ENCODE measurements at places on chromosomes 3 and 15.

- DNase-seq, result no peak
These were observed 57.2 kb upstream of the TOPAZ1 start for GRCh38 chr3:44184319-44184953.

DNA sequence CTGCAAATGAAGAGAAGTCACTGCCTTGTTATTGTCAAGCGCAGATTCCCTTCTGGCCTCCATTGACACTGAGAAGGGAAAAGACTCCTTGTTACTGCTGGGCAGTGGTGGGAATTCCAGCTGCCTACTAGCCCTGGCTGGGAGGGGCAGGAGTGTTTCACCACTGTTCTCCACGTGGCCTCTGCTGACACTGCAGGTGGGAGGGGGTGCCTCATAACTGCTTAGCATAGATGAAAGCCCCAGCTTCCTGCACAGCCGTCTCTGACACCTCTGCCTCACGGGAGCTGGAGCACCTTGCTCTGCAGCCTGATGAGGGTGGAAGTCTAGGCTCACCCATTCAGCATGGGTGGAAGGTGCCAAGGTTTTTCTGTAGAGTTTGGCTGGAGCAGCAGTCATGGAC is 52.1 kb downstream of the TM2D3 start:
- DNase-seq, result no peak

DNA sequence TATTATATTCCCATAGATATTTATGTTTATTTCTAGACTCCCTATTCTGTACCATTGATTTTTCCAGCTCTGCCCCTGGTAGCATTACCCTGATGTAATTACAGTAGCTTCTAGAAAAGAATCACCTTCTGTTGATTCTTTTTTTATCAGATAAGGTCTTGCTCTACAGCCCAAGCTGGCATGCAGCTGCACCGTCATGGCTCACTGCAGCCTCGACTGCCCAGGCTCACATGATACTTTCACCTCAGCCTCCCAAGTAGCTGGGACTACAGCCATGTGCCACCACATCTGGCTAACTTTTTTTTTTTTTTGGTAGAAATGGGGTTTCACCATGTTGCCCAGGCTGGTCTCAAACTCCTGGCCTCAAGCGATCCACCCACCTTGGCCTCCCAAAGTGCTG is 41.8 kb downstream of the SLC24A1 start:
- no peak for DNase-seq

DNA sequence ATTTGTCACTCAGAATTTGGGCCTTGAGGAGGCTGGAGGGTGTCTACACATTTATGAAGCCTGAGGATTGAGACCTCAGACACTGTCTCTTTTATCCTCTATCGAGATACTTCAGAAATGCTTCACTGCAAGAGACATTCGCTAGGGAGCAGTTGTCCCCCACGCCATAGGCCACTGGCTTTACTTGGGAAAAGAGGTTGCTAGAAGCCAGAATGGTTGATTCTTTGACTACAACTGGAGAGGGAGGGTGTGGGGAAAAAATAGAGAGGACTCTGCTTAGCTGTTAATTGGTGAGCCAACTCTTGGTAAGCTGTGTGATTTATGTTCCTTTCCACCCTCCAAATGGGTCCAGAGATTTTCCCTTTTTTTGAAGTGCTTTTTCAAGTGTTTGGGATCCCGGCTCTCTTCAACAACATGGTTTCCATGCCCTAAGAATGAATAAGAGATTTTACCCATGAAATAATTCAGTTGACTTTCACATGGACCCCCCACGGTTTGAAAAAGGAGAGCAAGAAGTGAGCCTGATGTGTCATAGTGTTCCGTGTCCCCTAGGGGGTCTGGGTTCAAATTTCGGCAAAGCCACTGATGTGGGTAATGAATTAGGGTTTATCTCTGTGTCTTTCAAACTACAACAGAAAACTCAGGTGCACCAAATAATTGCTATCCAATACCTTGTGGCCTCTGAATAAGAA is 2.7 kb downstream of the BOC start:
- no peak for DNase-seq

DNA sequence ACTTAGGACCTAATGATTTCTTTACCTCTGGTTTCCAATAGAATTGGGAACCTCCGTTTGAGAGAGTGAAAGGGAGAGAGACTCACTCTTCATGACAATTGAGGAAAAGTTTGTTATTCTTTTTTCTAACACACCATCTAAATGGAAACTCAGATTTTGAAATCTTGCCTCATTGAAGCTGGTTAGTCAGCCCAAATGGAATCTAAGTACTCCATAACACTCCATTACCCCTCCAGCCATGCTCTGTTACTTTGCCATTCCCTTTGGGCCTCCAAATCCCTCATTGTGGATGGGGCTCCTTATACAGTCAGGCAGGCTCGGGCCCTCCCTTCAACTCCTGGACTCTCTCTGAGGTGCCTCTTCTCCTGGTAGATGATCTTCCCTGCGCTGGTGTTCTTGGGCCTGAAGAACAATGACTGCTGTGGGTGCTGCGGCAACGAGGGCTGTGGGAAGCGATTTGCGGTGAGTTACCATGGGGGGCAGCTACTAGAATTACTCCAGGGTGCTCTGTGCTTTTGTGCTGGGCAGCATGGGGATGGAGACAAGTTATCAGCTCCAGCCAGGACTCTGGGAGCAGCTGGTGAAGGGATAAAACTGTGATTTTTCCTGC is 1.1 kb downstream of the TM4SF4 start:
- no peak for DNase-seq

- no peak for DNase-seq
These were observed 12.8 kb downstream of the CFAP100 start for GRCh38 chr3:126407412-126408044.

GRCh38 chr3:114582929-114583328 is 289.1 kb downstream of the TIGIT start:
- no peak for DNase-seq

GRCh38 chr3:170062769-170063168 is 25.0 kb downstream of the GPR160 start:
- DNase-seq, result no peak

- DNase-seq, result no peak
These were observed 77.7 kb downstream of the CEP63 start for GRCh38 chr3:134563601-134564000.

DNA sequence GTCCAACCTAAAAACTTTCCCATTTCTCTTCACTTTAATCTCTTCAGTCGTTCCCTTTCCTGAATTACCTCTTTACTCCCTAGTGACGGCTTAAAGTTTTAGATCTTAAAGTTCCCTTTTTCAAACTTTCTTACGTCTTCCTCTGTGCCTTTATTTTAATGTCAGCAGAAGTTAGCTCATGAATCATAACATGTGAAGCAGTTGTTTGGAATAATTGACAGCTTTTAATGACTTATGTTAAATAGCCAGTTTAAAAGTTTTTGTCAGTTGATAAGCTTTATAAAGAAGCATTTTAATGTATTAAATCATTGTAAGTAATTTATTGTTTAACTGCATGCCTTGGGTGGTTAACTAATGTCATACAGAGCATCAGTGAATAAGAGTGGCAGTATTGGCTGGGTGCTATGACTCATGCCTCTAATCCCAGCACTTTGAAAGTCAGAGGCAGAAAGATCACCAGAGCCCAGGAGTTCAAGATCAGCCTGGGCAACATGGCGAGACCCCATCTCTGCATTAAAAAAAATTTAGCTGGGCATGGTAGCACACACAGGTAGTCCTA is 33.9 kb downstream of the PIK3CA start:
- DNase-seq, result no peak

DNA sequence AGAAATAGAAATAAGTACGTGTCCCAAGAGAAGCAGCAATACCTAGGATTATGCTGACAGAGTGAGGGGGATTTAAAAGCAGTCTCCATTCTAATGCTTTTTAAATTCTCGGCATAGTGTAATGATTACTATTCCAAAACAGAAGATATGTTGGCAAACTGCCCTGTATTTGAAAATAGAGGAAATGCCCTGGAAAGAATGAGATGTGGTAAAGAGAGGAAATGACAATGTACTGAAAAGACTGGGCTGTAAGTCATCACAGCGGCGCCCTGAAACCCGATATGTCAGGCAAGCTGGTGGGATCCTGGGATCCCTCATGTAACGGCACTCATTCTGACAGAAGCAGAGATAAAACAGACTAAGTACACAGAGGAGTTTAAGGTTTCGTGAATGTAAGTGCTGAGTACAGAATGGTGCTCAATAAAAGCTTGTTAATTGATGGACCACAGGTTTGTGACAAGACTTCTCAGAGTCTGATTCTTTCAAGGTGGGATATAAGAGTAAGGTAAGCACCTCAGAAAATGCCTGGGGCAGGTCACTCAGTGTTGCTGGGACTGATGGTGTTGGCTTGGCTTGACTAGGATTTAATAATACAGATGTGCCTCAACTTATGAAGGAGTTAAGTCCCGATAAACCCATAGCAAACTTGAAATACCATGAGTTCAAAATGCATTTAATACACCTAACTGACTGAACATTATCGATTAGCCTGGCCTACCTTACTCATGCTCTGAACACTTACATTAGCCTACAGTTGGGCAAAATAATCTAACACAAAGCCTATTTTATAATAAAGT is 91.4 kb downstream of the NFKBIZ start:
- DNase-seq, result no peak

DNA sequence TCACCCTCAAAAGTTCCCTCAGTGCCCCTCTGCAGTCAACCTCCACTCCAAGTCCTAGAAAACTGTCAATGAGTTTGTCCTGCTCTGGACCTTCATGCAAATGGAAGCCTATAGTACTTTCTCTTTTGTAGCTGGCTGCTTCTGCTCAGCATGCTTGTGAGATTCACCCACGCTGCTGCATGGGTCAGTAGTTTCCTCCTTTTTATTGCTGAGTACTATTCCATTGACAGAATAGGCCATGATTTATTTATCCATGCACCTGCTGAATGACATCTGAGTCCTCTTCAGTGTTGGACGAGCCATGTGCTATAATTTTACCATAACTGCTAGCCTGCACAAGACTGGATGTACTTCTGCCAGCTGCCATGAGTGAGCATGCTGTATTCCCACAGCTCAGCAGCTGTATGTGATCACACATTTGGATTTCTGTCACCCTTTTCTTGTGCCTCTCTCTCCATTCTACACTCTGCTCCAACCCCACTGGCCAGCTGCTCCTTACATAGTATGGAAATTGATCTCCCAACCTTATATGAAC is 26.3 kb downstream of the CDCP1 start:
- DNase-seq, result no peak

DNA sequence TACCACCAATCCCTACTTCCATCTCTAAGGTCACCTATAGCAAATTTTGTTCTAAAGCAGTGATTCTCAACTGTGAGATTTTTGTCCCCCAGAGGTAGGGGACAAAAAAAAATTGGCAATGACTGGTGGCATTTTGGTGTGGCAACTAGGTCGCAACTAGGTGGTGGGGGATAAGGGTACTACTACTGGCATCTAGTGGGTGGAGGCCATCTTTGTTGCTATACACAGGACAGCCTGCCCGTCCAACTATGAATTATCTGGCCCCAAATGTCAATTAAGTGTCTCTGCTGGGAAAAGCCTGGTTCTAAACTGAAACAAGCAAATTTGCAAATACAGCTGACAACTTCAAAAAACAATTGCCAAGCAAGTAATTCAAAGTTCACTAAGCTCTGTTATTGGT is 1.4 kb downstream of the MTMR10 start:
- DNase-seq, result no peak

DNA sequence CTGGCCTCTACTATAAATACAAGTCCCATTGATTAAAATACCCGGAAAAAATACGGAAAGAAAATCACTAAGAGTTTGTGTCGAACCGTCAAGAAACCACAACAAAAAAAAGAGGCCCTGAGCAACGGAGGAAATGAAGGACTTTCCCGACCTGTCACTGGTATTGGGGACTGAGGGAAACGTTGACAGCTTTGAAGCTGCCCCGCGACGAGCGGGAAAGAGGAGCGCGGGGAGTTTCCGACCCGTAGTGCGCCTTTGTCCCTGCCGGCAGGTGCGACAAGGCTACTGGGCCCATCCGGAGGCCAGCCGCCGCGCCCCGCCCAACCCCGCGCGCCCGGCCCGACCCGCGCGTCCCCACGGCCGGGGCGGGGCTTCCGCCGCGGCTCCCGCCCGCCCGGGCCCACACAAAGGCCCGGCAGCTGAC is 416 bp downstream of the PBRM1 start:
- peak; percentile 90 for DNase-seq

GRCh38 chr3:161890147-161890625 is 393.6 kb downstream of the OTOL1 start:
- no peak for DNase-seq

GRCh38 chr15:75177360-75178071 is 24.2 kb upstream of the C15orf39 start:
- no peak for DNase-seq

DNA sequence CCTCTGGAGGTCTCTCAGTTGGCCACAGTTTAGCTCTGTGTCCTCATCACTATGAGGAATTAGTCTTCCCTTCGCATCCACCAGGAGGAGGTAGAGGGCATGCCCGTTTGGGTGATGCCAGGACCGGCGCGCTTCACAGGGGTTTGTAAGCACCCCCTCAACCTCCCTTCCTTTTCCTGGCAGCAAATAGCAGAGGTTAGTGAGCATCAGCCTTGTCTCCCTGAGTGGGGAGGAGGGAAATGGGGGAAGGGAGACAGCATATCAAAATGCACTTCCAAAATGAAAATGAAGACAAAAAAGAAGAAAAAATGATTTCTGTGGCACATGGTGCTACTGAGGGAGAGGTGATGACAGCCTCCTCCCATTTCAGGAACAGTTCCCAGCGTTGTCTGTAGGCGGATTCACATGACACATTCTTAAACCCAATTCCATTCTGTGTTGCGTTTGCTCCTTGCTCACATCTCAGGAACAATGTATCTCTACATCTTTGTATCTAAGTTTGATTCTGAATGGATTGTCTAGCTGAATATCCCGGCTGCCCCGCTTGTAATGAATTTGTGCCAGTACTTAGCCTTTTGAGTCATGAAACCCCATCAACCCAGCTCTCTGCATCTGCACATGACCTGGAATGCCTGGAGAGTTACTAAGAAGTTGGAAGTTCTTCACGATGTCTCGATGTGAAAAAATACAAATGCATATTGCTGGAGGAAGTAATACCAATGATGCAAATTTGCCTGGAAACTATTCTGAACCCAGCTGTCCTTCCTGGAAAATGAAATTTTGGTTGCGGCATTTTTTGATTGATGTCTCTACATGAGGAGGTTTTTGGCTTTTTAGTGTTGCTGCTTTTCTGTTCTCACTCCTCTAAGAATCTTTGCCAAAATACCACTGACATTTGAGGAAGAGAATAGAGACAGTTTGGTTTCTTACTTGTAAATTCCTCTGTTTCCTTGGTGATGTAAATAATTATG is 45.2 kb downstream of the TYRO3 start:
- peak; percentile 53 for DNase-seq

DNA sequence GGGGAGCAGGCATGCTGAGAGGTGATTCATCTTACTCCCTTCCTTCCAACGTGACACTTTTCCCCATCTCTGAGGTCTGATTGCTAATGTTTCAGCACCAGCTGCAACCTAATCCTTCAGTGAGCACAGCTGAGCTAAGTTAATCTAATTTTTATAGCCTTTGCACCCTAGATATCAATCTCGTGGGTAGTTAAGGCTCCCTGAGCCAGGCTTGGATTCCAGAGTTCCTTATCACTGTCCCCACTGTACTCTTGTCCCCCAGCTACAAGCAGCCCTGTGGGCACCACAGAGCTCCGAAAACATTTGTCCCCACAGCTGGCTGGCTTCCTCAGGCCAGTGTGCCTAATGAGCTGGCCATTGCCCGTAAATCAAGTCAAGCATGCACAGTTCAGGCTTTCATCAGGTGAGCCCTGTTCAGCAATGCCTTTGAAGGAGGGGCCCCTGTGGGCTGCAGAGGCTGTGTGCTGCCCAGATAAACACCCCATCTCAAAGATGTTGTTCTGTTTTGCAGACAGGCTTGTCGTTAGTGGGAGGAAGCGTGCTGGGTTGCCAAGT is 376.9 kb upstream of the RASGRP1 start:
- no peak for DNase-seq

All from bone marrow (tissue), 2 donors.